ENCODE measurements at places on chromosomes 4 and X. TPM values are rescaled to one million over a fixed set of nuclear protein-coding genes. Genes with fewer than 3 reads are reported as not detected.

ANAPC10 gene
- total RNA-seq = 23.5 TPM

DMP1 gene
- not detected for total RNA-seq

TMEM271 gene
- total RNA-seq = not detected

NLGN4X gene
- total RNA-seq = 0.04 TPM

RGN gene
- 0.07 TPM for total RNA-seq

All from foreskin keratinocyte (primary cell).